Testis (tissue), 5 donors: ENCODE measurements at places on chromosomes 5 and 9. TPM values are rescaled to one million over a fixed set of nuclear protein-coding genes. Genes with fewer than 3 reads are reported as not detected.
A peak's percentile ranks its signal among the peaks of the same experiment; 100 is the strongest.

DNA sequence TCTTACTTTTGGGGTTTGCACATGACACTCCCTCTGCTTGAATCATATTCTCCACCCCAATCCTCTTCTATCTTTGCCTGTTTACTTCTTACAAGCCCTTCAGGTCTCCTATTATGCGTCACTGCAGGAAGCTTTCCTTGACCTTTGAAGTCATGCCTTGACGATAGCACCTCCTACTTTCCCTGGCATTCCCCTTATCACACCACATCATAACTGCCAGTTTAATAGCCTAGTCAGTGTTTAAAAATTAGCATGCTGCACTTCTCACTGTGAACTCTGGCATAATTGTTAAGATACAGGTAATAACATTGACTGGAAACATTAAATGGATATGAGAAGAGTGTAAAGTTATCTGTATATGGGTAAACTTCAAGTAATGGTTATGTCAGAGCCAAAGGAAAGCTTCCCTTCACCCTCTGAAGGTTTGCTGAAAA, 37.1 kb upstream of the CEP120 start:
- DNase-seq, result no peak

DNA sequence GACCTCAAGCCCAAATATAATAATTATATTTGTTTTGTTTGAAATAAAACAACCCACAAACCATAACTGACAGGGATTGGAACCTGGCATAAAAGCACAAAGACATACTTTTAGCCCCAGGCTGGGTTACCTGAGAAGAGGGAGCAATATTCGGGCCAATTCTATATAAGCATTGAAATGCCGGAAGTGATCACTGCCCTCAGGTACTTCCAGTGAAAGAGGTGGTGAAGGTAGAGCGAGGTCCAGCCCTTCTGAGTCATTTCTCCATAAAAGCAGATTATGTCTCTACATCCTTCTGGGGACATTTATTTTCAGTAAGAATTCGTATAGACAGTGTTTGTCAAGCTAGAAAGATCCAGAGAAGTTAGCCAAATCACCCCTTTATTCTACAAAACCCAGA, 59.6 kb downstream of the GCNT4 start:
- no peak for DNase-seq

DNA sequence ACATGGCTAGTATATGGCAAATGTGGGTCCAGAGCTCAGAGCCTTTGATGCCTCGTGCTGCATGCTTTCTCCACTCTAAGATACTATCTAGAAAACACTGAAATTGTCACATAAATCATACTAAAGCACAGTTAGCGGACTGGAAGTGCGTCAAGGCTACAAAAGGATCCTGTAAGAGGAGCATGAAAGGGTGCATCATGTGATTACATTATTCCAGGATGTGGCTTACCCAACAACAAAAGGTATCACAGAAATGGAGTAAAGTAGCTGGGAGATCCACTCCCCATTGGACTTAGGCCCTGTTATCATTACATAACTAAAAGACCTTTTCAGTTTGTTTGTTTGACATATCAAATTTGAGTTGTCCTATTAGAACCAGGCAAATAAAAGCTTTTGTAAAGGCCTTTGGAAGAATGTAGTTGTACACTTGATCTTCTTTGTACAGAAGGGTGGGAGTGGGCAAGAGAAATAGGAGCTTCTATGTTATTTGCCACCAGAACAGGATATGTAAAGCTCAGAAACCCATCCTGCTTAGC, 6.9 kb downstream of the SLC31A1 start:
- no peak for DNase-seq

IL7R gene
- 17.5 TPM for total RNA-seq

DNA sequence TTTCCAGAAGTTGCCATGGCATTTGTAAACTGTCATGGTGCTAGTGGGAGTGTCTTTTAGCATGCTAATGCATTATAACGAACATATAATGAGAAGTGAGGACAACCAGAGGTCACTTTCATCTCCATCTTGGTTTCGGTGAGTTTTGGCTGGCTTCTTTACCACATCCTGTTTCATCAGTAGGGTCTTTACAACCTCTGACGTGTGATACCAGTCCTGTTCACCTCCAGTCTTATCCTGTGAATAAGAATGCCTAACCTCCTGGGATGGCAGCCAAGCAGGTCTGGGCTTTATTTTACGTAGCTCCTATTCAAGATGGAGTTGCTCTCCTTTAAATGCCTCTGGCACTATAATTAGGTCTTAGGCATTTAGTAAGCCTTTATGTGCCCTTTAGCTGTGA, 20.4 kb upstream of the RFK start:
- no peak for DNase-seq

DNA sequence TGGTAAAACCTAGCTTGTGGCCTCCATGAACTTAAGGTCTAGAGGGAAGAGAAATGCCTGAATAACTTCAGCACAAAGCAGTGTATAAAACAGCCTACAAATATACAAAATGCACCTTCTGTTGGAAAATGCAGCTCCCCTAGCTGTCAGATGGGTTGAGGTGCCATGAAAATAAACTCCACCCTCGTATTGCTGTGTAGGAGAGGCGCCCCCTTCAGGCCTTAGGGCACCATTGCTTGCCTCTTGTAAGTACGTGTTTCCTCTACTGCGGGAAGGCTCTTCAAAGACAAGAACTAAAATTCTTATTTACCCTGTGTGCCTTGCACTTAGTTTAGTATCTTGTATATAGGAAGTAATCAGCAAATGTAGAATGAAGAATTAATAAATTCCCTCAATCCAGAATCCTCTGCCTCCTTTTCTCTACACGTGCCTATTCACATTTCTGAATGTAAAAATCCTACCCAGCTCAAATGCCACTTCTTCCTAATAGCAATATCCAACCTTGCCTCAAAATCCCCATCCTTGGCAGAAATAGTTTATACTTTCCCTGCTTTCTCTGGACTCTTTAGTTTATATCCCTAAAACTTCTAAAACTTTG, 393.7 kb upstream of the PDE4D start:
- peak; percentile 84 for DNase-seq
